ENCODE measurements at places on chromosomes 12 and 14.

- H3K4me1 ChIP-seq, result peaks cover 31% of the 10 kb centered on the region
- no peak for DNase-seq
- peak overlapping the region; percentile 69 for H3K4me3 ChIP-seq
- no peak overlapping the region for H3K27ac ChIP-seq
- H3K27me3 ChIP-seq, result no peaks in the 10 kb centered on the region
- H3K36me3 ChIP-seq, result peaks cover 2% of the 10 kb centered on the region
Observed at GRCh38 chr14:67817750-67818438, 1.5 kb upstream of the ZFYVE26 start.

DNA sequence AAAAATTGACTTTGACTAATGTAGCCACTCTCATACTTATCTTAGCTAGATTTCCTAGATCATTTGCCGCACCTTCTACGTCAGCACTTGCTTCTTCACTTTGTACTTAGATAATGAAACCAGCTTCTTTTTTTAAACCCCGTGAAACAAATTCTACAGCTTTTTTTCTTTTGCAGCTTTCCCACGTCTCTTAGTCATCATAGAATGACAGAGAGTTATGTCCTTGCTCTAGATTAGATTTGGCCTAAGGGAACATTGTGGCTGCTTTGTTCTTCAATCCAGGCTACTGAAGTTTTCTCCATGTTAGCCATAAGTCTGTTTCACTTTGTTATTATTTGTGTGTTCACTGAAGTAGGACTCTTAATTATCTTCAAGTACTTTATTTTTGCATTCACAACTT is 94.9 kb downstream of the SLCO1A2 start:
- peak overlapping the region; percentile 76 for H3K27ac ChIP-seq
- no peaks in the 10 kb centered on the region for H3K27me3 ChIP-seq
- no peaks in the 10 kb centered on the region for H3K4me1 ChIP-seq
- no peak overlapping the region for H3K4me3 ChIP-seq

GRCh38 chr14:102882226-102882906 is 40.1 kb upstream of the AMN start:
- DNase-seq, result no peak
- H3K27me3 ChIP-seq, result no peaks in the 10 kb centered on the region
- H3K4me3 ChIP-seq, result no peak overlapping the region
- no peak overlapping the region for H3K27ac ChIP-seq
- peaks cover 6% of the 10 kb centered on the region for H3K36me3 ChIP-seq

- no peak overlapping the region for H3K27ac ChIP-seq
- no peak overlapping the region for H3K4me3 ChIP-seq
- no peaks in the 10 kb centered on the region for H3K36me3 ChIP-seq
- H3K27me3 ChIP-seq, result no peaks in the 10 kb centered on the region
- peaks cover 5% of the 10 kb centered on the region for H3K4me1 ChIP-seq
Observed at GRCh38 chr14:35553808-35554207, 19.8 kb downstream of the INSM2 start.

DNA sequence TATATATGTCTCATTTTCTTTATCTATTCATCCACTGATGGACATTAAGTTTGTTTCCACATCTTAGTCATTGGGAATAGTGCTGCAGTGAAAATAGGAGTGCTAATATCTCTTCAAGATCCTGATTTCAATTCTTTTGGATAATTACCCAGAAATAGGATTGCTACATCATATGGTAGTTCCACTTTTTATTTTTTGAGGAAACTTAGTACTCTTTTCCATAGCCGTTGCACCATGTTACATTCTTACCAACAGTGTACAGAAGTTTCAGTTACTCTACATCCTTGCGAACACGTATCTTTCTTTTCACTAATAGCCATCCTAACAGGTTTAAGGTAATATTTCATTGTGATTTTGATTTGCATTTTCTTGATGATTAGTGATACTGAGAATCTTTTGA is 29.8 kb downstream of the TESPA1 start:
- no peaks in the 10 kb centered on the region for H3K36me3 ChIP-seq
- no peak overlapping the region for H3K27ac ChIP-seq
- no peak for DNase-seq
- H3K4me3 ChIP-seq, result no peak overlapping the region
- H3K27me3 ChIP-seq, result peaks cover 34% of the 10 kb centered on the region

DNA sequence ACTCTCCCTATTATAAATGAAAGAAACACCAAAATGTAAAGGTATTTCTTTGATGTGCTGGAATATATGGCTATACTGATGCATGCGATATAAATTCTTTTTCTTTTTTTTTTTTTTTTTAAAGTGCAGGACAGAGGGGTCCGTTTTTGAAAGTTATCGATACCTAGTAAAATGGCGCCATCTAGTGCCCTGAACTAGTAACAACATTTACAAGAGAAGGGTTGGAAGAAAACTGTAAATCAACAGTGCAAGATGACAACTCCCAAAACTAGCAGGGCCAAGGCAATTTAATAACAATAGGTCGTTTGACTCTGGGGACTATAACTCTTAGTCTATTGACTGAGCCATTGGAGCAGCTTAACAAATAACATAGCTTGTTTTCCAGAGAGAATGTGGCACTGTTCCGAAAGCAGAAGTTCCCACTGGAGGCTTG is 137.7 kb downstream of the SPTSSA start:
- H3K4me1 ChIP-seq, result no peaks in the 10 kb centered on the region
- no peaks in the 10 kb centered on the region for H3K36me3 ChIP-seq

GRCh38 chr12:110280392-110280778 is 662 bp upstream of the ATP2A2 start:
- H3K27me3 ChIP-seq, result no peaks in the 10 kb centered on the region
- DNase-seq, result no peak
- peaks cover 52% of the 10 kb centered on the region for H3K4me1 ChIP-seq
- H3K27ac ChIP-seq, result peak overlapping the region; percentile 70

DNA sequence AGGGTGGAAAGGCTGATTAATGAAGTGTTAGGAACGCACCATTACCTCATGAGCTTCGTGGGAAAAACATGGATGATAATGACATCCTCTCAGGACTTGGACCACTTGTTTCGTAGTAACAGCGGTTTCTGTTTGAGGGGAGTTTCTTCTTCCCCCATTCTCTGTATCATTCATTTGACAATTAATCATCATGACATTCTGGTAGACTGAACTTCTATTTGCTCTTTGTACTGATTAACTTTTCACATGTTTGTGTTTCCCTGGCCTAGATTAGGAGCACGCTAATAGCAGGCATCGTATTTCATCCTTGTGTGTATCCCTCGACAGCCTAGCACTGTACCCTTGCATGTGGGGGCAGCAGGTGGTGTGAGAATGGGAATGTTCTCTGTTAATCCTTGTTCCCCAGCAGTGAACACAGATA is 8.0 kb downstream of the LRRC74A start:
- H3K27ac ChIP-seq, result peak overlapping the region; percentile 3
- no peaks in the 10 kb centered on the region for H3K36me3 ChIP-seq
- H3K27me3 ChIP-seq, result peaks cover 20% of the 10 kb centered on the region
- no peak overlapping the region for H3K4me3 ChIP-seq
- no peak for DNase-seq

DNA sequence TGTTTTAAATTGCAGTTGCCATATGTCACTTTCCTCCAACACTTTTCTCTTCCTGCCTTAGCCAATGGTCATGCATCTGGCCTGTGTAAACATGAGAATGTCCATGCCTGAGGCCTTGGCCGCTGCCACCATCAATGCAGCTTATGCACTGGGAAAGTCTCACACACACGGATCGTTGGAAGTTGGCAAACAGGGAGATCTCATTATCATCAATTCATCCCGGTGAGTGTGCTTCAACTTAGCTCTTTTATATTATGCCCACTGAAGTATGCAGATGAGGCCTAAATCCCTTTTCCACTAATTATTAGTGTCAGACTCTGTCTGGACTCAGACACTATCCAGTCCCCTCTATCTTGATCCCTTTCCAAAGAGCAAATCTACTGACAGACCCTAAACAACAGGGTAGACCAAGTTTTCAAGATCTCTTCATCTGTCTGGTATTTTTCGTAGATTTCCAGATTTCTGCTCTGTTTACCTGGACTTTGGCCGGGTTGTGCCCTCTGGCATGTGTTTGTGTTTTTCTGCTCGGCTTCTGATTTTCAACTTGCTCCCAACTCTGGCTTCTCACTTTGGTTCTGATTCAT is 23.2 kb downstream of the AMDHD1 start:
- H3K27me3 ChIP-seq, result no peaks in the 10 kb centered on the region
- no peaks in the 10 kb centered on the region for H3K36me3 ChIP-seq
- peaks cover 4% of the 10 kb centered on the region for H3K4me1 ChIP-seq

GRCh38 chr14:37813732-37814131 is 218.3 kb downstream of the TTC6 start:
- no peak for DNase-seq
- no peak overlapping the region for H3K27ac ChIP-seq
- no peaks in the 10 kb centered on the region for H3K36me3 ChIP-seq
- no peak overlapping the region for H3K4me3 ChIP-seq
- no peaks in the 10 kb centered on the region for H3K27me3 ChIP-seq
- H3K4me1 ChIP-seq, result peaks cover 5% of the 10 kb centered on the region

Measured in type B pancreatic cell (in vitro differentiated cells).